CD4-positive, alpha-beta memory T cell (primary cell): ENCODE measurements at places on chromosomes 7 and 10.
A peak's percentile ranks its signal among the peaks of the same experiment; 100 is the strongest.

DNA sequence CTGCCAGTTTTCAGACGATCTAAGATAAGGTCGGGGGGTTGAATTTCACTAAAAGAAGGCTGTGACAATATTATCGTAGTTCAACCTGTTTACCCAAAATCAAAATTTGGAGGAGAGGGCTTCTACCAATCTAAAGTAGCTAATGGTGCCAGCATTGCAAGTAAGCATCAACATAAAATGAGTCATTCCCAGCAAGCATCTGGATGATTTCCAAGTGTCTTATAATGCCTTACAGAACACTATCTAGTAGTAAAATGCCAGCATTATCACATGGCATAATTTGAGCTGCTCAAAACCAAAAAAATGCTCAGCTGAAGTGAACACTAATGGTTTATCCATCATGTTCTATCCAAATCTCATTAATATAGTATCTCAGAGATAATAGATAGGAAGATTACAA is 1193.9 kb downstream of the DNAJB9 start:
- DNase-seq, result no peak

DNA sequence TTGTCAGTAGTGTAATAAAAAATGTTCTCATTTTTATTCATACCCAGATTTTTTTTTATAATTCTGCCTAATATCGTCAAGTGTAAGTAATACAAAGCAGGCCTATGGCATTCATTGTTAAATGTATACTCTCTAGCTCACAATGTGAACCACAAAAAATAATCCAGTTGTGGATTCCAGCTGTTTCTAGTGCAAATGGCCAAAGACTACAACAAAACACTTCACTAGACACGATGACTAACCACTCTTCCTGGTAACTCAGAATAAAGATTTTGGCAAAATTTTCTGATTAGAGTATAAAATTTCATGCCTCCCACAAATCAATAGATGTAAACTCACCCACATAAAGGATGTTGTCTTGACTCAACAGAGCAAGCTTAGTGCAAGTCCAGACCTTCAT is 396.6 kb downstream of the DGKB start:
- DNase-seq, result no peak

DNA sequence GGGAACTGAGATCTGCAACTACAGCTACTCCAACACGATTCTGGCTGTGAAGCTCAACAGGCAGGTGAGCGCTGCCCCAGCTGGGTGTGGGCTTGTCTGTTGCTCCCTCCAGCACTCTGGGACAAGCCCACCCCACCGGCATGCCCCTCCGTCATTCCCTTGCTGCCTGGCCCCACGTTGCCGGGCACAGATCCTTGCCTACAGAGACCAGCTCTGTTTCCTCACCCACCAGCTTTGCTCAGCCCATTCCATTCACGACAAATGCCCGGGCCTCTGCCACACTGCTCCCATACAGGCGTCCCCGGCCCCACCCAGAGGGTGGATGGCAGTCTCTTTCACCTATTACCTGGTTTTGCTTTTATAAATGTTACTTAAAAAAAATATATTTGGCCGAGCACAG is 24.6 kb downstream of the WIPI2 start:
- no peak for DNase-seq

GRCh38 chr10:9792181-9792580 is 1225.5 kb upstream of the CELF2 start:
- no peak for DNase-seq

GRCh38 chr10:12941966-12942365 is 59.5 kb downstream of the CCDC3 start:
- DNase-seq, result no peak

- no peak for DNase-seq
These were observed 319.7 kb upstream of the POM121L12 start for GRCh38 chr7:52715701-52716100.

GRCh38 chr7:94509887-94510581 is 425 bp downstream of the CASD1 start:
- peak; percentile 72 for DNase-seq

DNA sequence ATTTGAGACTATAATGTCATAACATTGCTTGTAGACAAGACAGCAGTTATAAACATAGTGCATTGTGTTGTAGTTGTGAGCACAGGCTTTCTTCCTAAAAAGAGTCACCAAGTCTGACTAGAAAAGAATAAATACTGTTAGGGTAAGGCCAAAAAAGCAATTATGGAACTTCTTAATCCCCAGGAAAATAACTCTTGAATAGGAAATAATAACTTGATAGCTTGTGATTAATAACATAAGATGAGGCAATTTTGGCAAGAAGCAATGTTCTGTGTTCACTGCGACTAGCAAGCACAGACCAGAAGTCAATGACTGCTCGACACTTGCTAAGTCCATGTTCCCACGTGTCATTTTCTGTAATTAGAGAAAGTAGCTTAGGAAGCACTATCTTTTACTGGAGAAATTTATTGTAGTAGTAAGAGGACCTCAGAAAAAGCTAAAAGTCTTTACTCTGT is 97.1 kb downstream of the AGMO start:
- no peak for DNase-seq

- no peak for DNase-seq
These were observed 62.5 kb upstream of the CAPZA2 start for GRCh38 chr7:116799916-116800315.

GRCh38 chr10:14433147-14433546 is 102.4 kb upstream of the FRMD4A start:
- no peak for DNase-seq

DNA sequence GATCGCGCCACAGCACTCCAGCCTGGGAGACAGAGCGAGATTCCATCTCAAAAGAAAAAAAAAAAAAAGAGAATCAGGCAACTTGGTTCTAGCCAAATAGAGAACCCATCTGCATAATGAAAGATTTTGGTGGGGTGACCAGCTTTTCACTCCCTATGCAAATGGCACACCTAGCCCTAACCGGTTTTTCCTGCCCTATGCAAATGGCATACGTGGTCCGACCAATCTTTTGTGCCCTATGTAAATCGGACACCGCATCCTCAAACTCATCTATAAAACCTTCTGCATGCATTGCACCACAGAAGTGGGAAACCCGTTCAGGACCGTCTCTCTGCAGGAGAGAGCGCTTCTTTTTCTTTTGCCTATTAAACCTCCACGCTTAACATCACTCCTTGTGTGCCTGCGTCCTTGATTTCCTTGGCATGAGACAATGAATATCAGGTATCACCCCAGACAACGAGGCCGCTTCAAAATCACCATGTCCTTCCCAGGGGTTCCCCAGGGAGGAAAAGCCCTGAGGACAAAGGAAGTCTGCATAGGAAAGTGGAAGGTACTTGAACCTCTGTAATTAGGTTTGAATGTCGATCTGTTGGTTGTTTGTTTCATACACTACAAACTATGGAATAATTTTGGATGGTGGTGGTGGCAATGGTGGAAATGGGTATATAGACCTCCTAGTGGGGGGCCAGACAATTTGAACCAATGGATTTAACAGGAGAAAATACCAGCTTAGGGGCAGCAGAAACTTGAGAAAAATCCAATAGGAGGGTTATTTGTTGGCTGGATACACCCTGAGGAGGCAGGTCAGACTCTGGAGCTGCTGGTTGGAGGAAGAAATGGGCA is 396.2 kb downstream of the TYW1 start:
- DNase-seq, result no peak

- no peak for DNase-seq
These were observed 10.7 kb downstream of the CUTC start for GRCh38 chr10:99742701-99743100.

GRCh38 chr7:135650831-135651573 is 11.3 kb upstream of the STMP1 start:
- DNase-seq, result no peak

- no peak for DNase-seq
These were observed 37.6 kb downstream of the FAM204A start for GRCh38 chr10:118304521-118304920.

DNA sequence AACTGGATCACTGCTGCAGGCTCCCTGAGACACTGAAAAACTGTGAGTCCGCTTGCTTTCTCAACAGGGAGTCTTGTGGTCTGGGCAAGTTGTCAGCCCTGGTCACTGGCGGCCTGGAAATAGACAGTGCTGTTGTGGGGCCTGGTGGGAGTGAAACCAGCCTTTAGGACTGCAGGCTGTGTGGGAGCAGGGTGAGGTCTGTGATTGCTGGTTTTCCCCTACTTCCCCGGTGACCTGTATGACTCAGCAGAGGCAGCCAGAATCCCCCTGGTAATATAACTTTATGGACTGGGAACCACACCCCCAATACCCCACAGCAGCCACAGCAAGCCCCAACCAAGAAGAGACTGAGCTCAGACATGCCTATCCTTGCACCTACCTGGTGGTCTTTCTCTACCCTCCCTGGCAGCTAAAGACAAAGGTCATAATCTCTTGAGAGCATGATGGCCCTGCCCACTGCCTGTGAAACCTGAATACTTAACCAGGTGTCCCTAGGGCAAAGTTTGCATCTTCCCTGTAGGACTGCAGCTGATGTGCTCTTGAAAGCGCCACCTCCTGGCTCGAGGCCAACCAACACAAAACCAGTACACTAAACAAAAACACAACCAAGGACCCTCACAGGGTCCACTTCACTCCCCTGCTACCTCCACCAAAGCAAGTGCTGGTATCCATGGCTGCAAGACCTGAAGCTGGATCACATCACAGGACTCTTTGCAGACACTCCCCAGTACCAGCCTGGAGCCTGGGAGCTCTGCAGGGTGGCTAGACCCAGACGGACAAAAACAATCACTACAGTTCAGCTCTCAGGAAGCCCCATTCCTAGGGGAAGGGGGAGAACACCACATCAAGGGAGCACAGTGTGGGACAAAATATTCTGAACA is 7.2 kb upstream of the ADAM22 start:
- no peak for DNase-seq

DNA sequence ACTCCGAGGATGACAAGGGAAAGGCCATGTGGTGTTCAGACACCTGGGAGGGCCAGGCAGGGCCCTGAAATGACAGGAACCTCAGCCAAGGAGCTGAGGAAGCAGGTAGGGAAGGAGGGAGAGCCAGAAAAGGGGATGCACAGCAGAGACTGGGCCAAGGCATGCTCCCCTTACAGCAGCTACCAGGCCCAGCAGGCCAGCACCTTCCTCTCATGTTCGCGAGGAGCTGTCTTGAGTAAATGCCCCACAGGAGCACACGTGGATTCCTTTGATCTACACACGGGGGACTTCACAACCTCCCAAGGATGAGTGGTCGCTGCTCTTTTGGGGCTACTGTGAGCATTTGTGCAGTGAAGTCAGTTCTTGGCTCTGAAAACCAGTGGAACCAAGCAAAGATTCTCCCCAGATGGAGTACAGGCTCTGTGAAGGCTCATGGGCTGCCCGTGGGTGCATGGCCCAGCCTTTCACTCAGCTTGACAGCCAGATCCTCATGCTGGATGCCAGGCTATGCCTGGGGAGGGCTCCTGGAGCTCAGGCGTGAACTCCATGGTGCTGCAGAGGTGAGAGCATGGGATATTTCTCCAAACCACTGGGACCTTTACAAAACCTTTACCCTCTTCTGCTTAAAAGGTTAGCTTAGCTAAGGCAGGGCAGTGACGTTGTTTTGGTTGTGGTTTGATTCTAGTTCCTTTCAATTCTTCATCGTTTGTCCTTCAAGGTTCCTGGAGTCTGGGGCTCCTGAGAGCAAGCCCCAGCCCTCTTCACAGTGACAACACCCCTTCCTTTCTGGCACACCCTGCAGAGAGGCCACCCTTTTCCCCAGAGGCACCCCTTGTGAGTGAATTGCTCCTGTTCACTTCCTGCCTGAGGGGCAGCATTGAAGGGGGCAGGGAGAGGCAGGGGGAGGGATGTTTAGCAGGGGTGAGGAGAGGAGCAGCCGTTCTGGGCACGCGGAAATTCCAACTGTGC is 74.2 kb upstream of the ZPBP start:
- DNase-seq, result peak; percentile 57

DNA sequence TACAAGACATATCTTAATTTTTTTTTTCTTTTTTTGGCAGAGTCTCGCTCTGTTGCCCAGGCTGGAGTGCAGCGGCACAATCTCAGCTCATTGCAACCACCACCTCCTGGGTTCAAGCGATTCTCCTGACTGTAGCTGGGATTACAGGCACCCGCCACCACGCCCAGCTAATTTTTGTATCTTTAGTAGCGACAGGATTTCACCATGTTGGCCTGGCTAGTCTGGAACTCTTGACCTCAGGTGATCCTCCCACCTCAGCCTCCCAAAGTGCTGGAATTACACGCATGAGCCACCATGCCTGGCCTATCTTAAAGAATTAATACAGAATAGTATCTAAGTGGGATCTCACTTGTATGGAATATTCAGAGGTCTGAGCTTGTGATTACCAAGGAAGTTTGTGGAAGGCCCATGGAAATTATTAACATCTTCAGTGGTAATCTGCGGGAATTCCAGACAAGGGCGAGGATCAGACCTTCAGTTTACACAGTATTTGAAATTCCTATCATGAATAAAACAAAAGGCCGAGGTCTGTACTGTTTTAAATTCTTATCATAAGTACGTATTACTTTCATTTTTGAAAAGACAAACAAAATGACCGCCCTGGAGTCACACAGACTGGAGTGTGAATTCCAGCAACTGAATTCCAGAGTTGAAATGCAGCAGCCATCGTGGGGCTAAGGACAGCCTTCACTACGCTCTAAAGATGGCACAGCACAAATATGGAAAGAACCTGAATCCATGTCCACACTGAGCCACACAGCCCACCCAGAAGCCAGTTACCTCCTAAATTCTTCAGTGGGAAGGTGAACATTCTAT is 16.7 kb downstream of the GPRIN2 start:
- DNase-seq, result no peak

DNA sequence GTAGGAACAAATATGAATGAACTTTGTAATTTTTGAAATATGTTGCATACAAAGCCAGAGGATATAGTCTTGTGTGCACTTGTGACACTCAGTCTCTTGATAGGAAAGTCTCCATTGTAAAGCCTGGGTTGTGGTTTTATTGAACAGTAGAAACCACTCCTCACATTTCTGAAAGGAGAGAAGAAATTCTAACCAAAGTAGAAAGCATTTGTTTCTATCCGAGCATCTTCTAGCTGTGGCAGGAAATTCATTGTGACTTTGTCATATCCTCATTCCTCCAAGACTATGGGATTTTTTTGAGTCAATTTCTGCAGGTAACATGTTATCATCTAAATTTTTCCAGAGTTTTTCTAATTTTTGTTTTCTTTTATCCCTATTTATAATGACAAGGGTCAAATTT is 55.5 kb upstream of the NCF1 start:
- DNase-seq, result no peak

GRCh38 chr7:7188091-7188490 is 5.7 kb downstream of the C1GALT1 start:
- DNase-seq, result no peak

DNA sequence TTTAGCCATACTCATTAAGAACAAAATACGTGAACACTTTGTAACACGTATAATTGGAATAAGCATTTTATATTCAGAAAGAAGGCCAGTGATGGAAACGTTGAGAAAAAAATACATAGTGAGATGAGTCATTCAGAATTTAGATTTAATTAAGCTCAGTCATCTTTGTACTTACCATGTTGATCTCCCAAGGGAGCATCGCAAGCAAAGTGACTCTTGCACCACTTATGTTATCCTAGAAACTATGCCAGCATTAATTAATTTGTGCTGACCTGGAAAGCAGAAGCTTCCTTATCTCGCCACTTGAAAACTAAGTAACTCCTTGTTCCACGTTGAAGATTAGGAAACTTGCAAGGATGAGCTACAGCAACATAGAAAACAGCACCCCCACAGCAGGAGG is 9.7 kb upstream of the MPP7 start:
- DNase-seq, result no peak

- DNase-seq, result no peak
These were observed 24.6 kb upstream of the CSTF2T start for GRCh38 chr10:51724038-51724437.

GRCh38 chr10:16520900-16521299 is 779 bp downstream of the C1QL3 start:
- DNase-seq, result no peak

- no peak for DNase-seq
These were observed 162.0 kb downstream of the CYP26A1 start for GRCh38 chr10:93235686-93236085.
